ENCODE measurements at places on chromosomes 7 and 10. TPM values are rescaled to one million over a fixed set of nuclear protein-coding genes. Genes with fewer than 3 reads are reported as not detected.

DNA sequence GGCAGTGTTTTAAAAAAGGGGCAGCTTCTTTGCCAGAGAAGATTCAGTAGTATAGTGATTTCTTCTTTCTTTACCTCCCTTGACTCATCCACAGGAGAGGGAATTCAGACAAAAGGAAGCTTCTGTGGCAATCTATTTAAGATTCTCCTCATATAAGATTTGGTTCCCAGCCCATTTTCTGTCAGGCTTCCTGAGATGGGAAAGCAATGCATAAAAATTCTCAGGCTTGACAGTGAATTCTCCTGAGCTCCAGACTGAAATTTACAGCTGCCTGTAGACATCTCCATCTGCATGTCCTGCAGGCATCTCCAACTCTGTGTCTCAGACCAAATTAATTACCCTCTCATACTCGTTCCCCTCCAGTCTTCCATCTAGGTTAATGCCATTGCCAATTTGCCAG is 72.8 kb downstream of the TSPAN12 start:
- no peak for DNase-seq

GRCh38 chr10:36872702-36873393 is 252.6 kb upstream of the ANKRD30A start:
- DNase-seq, result no peak

DNA sequence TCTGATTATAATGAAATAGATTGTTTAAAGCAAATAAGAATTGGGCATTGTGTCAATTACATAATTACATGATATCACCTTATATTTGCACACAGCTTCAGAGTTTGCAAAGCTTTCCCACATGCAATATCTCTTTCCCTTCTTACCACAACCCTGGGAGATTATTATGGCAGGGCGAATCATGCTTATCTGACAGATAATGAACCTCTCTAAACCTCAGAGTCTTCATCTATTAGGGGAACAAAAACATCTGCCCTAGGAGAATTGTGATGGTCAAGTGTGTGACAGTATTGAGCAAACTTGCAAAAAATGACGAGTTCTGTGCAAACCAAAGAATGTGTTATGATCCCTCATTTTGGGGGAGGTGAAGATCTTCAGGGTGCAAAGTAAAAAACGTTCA is 90.0 kb downstream of the MYOF start:
- no peak for DNase-seq

- no peak for DNase-seq
Observed at GRCh38 chr7:39921506-39922175, 28.4 kb upstream of the CDK13 start.

GRCh38 chr7:95324431-95324830 is at the start of gene PON1:
Gene PON1 (minus strand): TSS chr7:95324532. CDS start chr7:95324475, 57 bp downstream.
- DNase-seq, result no peak

DNA sequence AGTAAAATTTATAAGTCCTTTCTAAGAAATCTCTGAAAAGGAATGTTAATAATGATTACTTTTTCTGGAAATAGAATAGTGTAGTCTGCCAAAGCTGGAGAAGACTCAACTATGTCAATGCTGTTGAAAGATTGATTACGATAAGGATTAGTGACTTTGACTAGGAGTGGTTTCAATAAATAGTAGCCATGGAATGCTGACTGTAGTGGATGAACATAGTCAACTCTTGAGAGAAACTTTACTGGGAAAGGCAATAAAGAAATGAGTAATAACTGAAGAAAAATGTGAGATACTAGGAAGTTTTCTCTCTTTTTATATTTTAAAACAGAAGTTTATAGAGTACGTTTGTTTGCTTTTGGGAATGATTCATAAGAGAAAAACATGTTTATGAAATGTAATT is 105.0 kb upstream of the CDK13 start:
- no peak for DNase-seq

GRCh38 chr7:97200018-97200417 is 82.5 kb downstream of the SDHAF3 start:
- DNase-seq, result no peak

DNA sequence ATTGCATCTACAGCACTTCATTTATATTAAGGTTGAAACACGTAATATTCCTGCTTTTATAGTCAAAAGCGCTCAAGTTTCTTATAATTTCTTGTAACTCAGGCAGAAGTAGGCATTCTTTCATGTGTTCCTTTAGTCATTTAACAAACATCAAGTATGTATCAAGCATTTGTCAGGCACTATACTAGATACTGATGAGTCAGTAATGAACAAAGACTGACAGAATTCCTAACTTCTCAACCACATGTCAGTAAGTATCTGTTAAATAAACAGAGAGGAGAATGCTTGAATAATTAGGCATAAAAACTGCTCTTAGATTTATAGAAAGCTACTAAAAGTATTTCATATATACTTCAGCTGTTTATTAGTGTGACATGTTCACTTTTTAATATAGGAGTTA is 9.9 kb downstream of the CRPPA start:
- DNase-seq, result no peak

DNA sequence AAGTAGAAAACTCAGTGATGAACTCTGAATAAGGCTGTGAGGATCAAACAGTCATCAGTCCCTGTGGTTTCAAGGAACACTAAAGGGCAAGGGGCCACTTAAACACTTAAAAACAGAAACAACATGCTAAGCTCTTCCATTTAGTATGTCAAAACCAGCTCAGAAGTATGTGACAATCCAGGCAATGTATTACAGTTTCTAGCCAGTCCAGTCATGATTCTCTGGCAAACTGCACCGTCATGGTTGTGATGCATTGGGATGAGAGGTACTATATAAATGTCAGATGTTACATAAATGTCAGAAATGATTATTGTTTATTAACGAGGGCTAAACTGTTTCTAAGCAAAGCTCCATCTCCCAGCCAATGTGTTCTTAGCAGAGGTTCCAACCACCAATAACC is 4.7 kb upstream of the CREB5 start:
- no peak for DNase-seq

- DNase-seq, result no peak
Observed at GRCh38 chr7:1925973-1926907, 256.2 kb downstream of the ELFN1 start.

- no peak for DNase-seq
Observed at GRCh38 chr7:142873281-142873784, 12.2 kb downstream of the TRPV6 start.

- no peak for DNase-seq
Observed at GRCh38 chr10:50397312-50398140, 146.2 kb upstream of the ASAH2 start.

- DNase-seq, result no peak
Observed at GRCh38 chr10:120732067-120732466, 119.1 kb upstream of the WDR11 start.

DNA sequence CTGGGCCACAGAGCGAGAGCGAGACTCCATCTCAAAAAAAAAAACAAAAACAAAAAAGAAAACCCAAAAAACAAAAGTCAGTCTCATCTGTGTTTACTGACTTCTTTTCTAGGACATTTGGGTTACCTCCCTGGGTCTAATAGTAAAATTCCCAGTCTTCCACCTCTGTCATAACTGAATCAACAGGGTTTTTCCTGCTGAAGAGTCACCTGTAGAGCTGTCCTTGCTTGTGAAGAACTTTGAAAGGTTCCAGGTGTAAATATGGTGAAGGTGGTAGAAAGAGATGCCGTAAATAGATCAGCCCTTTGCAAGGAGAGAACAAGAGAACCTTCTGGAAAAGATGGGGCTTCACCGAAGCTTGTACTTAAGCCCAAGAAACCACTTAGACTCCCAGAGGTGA is 112.7 kb upstream of the BTBD16 start:
- DNase-seq, result no peak

- DNase-seq, result no peak
Observed at GRCh38 chr7:148201992-148202391, 388.6 kb upstream of the C7orf33 start.

GRCh38 chr7:31336202-31337001 is 4.1 kb downstream of the NEUROD6 start:
- no peak for DNase-seq

DNA sequence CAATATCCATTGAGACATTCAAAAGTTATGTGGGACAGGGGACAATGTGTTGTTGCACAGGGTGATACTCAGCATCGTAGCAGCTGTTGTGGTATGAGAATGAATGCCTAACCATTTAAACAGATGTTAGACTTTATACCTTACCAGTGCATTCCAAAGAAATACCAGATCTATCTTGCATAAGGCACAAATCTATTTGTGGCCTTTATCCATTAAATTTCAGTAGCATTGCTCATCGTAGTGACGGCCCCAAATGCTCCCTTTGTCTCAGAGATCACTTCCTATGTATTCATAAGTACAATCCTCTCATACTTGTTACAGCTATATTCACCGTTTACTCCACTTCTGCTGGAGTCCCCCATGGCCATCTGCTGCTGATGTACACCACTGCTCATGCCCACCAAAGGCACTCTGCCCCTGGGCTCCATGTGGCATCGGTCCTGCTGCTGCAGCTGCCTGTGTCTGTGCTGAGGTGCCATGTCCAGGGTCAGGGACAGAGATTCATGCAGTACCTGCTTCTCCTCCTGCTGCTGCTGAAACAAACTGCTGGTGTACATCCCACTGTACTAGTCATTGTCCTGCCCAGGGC is 96.3 kb downstream of the CPED1 start:
- DNase-seq, result no peak

GRCh38 chr10:48670978-48671913 is 13.4 kb upstream of the WDFY4 start:
- no peak for DNase-seq

- no peak for DNase-seq
Observed at GRCh38 chr7:155533827-155534690, 12.3 kb downstream of the CNPY1 start.

DNA sequence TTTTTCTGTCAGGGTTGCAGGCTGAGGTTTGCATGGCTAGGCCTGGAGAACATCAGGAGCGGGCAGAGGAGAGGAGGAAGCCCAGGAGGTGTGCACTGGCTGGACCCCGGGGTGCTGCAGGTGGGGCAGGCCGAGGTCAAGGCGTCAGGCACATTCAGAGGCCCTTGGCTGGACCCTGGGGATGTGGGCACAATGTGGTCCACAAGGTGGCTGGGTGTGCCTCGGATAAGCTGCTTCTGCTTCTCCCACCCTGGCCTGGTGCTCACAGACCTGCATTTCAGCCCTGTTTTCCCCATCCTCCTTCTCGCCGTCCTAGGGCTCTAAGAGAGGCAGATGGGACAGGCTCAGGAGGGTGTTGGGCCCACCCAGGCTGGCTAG is 108.2 kb downstream of the ADCY1 start:
- DNase-seq, result no peak

DNA sequence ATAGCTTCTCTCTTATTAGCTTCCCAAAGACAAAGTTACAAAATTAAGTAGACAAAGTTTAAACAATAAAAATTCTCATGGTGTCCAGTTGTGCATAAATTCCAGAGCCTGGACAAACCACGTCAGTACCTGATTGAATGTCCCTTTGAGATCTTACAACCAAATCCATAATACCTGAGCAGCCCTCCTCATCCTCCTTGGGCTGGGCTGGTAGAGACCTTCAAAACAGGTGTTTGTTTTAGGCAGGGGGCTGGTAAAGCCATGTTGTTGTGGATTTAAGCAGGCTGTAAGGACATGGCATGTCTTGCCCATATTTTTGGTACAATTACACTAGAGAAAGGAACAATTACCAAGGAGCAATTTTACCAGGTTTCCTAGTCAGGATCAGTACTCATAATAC is 2.1 kb downstream of the IFIT5 start:
- no peak for DNase-seq

DNA sequence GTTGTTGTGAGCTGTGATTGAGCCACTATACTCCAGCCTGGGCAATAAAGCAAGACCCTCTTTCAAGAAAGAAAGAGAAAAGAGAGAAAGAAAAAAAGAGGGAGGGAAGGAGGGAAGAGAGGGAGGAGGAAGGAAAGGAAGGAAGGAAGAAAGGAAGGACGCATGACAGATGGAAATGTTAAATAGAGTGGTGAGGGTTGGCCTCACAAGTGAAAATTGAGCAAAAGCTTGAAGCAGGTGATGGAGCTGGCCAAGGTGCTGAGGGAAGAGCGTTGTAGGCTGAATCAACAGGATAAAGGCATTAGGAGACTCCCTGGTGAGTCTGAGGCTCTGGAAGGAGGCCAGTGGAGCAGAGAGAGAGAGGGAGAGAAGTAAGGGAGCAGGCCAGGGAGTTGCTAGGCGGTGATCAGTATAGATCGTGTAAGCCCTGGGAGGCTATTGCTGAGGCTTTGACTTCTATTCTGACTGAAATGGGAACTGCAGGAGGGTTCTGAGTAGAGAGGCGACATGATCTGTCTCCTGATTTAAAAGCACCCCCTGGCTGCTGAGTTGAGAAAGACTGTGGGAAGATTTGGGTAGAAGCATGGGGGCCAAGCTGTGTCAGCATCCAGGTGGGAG is 26.5 kb upstream of the TMEM248 start:
- DNase-seq, result peak; percentile 11

GRCh38 chr10:77315496-77316129 is 322.0 kb downstream of the KCNMA1 start:
- no peak for DNase-seq

DNA sequence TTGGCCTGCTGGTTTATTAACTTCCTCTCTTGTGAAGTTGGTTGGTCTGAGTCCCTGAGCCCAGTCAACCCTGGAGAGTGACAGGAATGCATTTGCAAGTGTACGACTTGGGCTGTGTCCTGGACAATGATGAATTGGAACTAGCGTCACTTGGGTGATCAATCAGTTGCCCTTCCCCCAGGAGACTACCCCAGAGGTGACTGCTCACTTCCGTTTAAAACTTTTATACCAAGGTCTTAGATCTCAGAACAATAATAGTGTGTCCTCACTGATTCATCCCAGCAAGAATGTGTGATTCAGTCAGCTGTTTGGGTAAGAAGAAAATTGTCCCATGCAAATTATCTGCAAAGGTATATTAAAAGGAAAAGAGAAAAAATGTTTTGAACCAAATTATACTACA is 102.9 kb upstream of the ARMC3 start:
- no peak for DNase-seq

- DNase-seq, result no peak
Observed at GRCh38 chr10:267705-268104, 132.4 kb downstream of the ZMYND11 start.

- DNase-seq, result no peak
Observed at GRCh38 chr7:131370523-131370968, 42.9 kb downstream of the MKLN1 start.

DNA sequence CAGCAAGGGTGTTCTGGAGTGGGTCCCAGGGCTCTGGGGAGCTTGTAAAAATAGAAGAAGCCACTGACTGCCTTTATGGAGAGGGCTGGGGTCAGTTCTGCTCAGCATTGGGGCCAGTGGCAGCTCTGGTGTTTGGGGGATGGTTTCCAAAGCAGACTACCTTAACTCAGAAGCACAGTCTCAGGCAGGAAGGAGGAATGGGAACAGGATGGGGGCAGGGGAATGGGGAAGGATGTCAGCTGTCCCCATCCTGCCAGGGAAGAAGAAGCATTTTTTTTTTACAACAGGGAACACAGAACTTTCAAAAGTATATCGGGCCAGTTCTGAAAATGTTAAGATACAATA is 28.8 kb downstream of the TSPAN15 start:
- DNase-seq, result no peak

Gene GNAT3
- not detected for polyA plus RNA-seq

Gene ADRB1
- polyA plus RNA-seq, result 0.12 TPM

Gene ST8SIA6
- 1.7 TPM for polyA plus RNA-seq

Gene BLNK
- 53.6 TPM for polyA plus RNA-seq

Gene TMEM130
- polyA plus RNA-seq, result 2.8 TPM

Gene PLA2G12B
- polyA plus RNA-seq, result 10.4 TPM

Gene STEAP1
- 16.5 TPM for polyA plus RNA-seq

Gene FAM237B
- polyA plus RNA-seq, result 1.1 TPM

Gene KLF14
- polyA plus RNA-seq, result 0.76 TPM

Gene ANKRD22
- 0.28 TPM for polyA plus RNA-seq

Gene PAPOLB
- polyA plus RNA-seq, result 0.18 TPM

Gene INTS1
- 55.4 TPM for polyA plus RNA-seq

Gene DBNL
- 60.1 TPM for polyA plus RNA-seq

Gene CPED1
- polyA plus RNA-seq, result 43.4 TPM

Gene SPDYE2B
- 3.8 TPM for polyA plus RNA-seq

Gene CNPY1
- not detected for polyA plus RNA-seq

Gene JCAD
- polyA plus RNA-seq, result 29.7 TPM

Gene PDCD11
- 40.4 TPM for polyA plus RNA-seq
